ENCODE measurements at places on chromosomes 7 and 10.

GRCh38 chr7:154592388-154592787 is 410.5 kb downstream of the PAXIP1 start:
- DNase-seq, result no peak

- DNase-seq, result peak; percentile 78
These were observed 110.6 kb downstream of the EMX2 start for GRCh38 chr10:117653170-117653515.

DNA sequence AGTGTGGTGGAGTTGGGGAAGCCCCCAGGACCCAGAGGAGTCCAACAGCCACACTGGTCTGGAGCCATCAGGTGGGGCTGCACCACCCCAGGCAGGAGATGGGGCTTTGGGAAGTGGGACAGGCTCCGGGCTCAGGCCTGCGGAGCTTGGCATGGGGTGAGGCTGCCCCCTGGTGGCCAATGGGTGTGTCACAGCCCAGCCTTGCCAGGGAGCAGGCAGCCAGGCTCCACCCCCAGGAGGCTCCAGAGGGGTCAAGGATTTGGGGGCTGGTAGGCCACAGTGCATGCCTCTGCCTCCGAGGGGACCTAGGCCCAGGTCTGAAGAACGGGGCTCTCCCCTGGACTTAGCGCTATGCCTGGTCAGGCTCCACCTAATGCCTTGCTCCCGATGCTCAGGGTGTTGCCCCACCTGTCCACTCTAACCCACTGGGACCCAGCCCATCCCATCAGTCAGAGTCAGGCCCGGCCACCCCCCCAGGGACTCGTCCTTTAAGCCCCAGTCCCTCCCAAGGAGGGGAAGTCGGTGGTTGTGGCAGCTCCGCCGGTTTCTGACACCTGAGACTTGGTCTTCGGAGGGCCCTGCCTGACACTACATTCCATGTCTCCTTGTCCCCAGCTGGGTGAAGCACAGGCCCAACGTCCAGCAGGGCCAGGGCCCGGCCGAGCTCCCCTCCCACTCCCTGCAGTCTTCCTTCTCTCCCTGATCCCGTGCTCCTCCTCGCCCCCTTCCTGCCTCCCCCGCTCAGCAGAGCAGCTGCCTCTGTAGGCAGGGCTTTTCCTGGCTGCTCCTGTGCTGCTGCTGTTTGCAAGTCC is 11.3 kb upstream of the SAMD8 start:
- peak; percentile 43 for DNase-seq

DNA sequence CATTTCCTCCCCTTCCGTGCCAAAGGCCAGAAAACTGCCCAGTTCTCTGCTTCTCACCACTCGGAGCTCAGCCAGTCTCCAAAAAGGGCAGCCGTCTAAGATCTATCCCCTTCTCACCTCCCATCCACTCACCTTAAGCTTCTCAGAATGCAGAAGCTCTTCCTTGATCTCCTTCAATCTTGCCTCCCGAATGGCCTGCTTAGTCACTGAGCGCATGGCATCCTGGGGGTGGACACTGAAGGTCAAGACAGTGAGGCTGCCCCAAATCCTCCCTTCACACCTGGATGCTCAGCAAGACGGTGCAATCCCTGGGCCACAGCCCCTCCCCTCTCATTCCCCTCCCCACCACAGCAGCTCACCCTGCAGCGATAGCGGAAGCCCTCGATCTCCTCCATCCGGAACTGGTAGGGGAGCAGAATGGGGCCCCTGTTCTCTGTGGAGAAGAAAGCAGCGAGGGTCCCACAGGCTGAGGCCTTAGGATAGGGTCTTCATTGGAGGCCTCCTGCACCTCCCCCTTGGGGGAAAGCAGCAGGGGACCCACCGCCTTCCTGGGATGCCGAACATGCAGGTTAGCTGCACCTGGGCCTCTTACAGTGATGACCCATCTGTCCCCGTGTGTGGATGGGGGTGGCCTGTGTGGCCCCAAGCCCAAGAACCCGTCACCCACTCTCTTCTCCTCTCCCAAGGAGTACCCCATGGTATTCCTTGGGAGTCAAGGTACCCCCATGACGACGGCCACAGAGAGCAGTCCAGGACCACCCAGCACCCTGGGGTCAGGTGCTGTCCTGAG is 4.7 kb downstream of the DDX56 start:
- no peak for DNase-seq

- DNase-seq, result no peak
These were observed 59.6 kb downstream of the CARD11 start for GRCh38 chr7:2984091-2984490.

GRCh38 chr10:90884431-90884830 is 12.7 kb downstream of the RPP30 start:
- DNase-seq, result no peak

DNA sequence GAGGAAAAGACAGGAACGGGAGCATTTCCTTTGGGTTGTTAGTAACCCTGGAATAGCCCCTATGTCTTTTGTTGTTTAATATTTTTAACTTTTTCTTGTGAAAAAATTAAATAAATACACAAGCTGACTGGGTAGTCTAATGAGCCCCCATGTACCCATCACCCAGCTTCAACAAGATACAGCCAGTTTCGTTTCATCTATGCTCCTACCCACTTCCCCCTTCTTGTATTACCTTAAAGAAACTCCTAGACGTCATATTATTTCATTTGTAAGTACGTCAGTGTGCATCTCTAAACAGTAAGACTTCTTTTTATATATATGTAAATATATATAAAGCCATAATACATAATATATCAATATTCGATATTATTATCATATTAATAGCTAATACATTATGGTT is 42.8 kb upstream of the NUB1 start:
- no peak for DNase-seq

DNA sequence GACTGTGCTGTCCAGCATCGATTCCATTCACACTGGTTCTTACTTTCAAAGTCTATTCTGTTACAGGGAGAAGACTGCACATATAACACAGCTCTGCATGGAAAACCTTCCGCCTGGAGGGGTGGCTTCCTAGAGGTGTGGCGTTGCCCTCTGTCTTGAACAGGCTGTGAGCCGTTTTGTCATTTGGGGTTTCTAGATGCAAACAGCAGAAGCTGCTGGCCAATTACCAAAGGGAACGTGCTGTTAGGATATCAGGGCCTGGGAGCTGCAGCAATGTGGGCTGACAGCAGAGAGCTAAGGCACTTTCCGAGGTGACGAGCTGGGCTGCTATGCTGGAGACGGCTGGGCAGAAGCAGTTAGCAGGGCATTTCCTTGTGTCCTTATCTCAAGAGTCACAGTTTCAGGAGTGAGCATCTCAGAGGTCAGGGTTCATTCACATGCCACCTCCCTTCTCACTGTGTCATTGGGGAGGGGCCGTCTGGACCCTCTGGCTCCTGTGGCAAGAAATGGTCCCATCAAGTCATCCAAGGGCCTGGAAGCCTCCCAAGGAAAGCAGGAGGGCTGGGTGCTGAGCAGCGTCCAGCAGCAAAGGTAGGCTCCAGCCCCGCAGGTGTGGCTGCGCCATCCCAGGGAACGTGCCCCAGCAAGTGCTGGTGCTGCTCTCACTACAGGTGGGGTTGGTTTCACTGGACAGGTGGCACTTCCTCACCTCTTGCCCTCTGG is 106.5 kb downstream of the WDR37 start:
- no peak for DNase-seq

DNA sequence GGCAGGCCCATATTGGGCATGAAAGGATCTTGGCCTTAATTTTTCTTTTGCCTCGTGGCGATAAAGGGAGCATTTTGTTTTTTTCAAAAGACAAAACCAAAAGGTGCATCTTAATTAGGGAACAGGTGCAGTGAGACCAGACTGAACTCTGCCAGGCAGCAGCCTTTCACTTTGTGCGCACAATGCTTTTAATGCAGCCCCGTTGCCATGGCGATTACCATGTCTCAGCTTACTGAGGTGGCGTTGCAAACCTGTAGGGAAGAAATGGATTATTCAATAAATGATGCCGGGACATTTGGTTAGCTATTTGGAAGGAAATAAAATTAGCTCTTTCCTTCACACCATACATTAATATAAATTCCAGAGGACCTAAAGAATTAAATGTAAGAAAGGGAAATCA is 61.9 kb downstream of the MYL10 start:
- DNase-seq, result no peak

DNA sequence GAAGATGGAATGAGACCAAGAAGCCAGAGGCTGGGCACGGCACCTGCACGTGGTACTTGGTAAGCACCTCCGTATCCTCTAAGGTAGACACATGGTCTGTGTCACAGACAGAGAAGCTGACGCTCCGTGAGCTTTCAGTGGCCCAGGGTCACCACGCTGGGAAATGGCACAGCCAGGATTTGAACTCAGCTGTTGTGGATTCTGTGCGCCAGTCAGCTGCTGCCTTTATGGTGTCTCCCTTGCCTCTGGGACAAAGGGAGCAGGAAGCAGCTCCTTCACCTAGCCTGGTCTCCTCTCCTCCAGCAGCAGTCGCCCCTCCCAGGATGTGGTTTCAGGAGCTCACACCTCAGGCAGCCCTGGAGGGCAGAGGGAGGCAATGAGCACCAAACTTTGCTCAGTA is 110.8 kb downstream of the ARHGAP22 start:
- no peak for DNase-seq

DNA sequence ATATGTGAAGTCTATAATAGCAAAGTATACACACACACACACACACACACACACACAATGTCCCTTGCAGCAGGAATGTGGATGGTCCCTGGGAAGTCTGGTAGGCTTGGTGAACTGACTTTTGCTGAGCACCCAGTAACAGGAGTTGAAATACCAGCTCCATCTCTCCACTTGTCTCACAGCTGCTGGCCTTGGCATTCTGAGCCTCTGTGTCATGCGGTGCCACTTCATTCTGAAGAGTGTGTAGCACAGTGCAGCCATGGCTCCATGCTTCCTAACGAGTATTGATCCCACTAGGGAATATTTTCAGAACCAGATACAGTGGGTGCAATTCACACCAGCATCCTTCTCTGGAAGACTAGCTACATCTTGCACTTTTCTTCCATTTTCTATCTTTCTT is 192.4 kb downstream of the ADARB2 start:
- no peak for DNase-seq

- no peak for DNase-seq
These were observed 26.0 kb downstream of the CRHR2 start for GRCh38 chr7:30656006-30656957.

- DNase-seq, result no peak
These were observed 224.7 kb downstream of the LHFPL3 start for GRCh38 chr7:104553074-104553473.

DNA sequence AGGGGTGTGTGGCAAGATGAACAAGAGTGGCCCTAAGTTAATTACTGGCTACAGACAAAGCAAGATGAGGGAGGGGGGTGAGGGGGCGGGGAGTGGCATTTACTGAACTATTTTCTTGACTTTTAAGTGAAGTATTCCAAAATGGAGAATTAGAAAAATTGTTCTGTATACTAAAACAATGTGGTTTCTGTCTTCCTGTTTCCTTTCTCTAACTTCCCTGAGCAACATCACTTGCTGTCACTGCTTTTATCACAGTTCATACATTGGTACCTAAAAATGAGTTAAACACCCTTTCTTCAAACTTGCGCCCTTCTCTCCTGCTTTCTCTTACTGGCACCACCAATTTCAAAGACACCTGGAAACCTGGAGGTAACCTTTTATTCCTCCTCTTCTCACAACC is 21.6 kb downstream of the PDZD8 start:
- no peak for DNase-seq

DNA sequence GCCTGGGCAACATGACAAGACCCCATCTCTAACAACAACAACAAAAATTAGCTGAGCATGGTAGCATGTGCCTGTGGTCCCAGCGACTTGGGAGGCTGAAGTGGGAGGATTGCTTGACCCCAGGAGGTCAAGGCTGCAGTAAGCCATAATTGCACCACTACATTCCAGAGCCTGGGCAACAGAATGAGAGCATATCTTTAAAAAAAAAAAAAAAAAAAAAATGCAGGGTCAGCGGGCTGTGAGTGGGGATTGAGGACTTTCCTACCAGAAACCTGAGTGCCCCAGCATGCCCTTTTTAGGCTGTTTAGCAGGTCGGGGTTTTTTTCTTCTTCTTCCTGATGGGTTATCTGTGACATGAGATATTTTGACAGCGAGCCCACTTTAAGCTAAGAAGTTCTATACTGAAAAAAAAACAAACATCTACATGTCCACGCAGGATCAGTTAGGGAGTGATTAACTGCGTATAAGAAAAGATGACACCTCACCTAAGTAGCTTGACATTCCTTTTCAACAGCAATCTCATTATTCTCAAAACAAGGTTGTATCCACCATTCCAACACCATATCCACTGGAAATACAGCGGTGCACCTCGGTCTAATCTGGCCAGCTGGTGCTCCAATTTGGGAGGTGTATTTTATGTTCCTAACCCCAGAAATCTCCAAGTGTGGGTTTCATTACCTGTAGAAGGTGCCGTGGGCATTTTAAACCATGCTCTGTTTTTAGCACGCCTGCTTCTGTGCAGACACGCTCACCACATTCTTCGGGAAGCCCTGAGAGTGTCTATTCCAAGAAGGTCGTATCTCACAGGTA is 13.8 kb upstream of the RFC2 start:
- DNase-seq, result no peak

- peak; percentile 6 for DNase-seq
These were observed 53.4 kb upstream of the CYP2C18 start for GRCh38 chr10:94630017-94630688.

DNA sequence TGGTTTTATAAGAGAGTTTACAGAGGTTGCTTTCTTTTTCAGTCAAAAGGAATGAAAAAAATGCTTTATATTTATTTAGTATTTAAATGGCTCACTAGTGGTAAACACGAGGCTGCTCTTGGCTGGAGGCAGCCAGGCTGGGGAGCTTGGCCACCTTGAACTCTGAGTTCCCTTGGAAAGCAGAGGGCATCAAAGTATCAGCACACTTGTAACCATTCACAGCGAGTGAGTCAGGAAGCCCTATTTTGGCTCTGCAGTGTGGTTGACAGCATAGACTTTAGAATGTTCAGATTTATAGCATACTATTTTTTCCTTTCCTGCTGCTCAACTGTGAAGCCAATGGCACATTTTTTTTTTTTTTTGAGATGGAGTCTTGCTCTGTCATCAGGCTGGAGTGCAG is 51.6 kb downstream of the CYCS start:
- no peak for DNase-seq

- peak; percentile 100 for DNase-seq
These were observed 294.7 kb upstream of the PITRM1 start for GRCh38 chr10:3467052-3467951.

DNA sequence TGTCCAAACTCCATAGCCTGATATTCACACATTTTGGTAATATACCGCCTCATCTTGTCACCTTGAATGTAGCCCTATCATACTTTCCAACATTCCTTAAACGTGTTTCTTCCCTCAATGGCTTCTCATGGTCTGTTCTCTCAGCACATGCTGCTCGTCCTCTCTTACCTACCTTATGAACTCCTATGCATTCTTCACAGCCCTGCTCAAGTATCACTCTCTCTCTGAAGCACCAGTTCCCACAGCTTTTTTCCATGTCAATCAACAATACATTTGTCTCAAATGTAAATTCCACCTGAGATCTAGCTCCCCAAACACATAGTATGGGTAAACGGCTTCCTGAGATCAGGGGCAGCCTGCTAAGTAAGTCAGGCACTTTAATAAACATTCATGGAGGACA is 85.2 kb upstream of the ZMIZ1 start:
- no peak for DNase-seq

- no peak for DNase-seq
These were observed 617.2 kb downstream of the GRM8 start for GRCh38 chr7:126635545-126635944.
